ENCODE measurements at places on chromosomes 13 and 19.
A peak's percentile ranks its signal among the peaks of the same experiment; 100 is the strongest.

DNA sequence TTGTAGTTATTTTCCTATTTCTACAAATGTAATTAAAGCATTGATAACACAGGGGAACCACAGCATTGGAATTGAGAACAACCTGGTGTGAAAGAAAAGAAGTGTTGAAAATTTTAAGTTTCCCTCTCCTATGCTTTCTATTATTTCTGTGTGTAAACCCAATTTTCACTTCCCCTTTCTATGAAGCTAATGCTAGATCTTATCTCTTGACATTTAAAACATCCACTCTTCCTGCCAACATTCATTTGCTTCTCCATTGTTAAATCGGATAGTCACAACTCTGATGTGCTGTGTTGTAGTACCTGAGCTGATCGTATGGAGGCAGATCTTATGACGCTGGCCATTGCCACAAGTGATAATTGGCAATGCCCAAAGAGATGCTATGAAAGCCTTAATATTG lies 203.0 kb downstream of the ITGBL1 start:
- DNase-seq, result no peak

GRCh38 chr13:74173822-74174221 lies 39.6 kb upstream of the KLF12 start:
- no peak for DNase-seq

GRCh38 chr19:44570984-44571684 lies 41.7 kb upstream of the CEACAM20 start:
- peak; percentile 16 for DNase-seq

GRCh38 chr13:43546816-43547215 lies 240.0 kb downstream of the ENOX1 start:
- no peak for DNase-seq

DNA sequence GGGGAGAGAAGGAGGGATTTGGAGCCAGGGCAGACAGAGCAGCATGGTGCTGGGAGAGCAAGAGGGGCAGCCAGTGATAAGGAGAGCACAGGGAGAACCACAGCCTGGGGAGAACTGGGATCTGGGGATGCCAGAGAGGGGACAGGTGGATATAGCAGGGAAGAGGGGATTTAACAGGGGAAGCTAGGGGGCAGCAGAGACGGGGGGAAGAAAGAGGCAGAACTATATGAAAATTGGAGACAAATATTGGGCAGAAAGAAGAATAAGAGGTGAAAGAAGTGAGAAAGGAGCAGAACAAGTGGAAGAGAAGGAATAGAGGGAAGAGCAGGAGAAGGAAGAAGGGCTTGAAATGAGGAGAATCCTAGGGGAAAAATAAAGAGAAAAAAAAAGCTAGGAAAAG lies 6.5 kb upstream of the ZNF528 start:
- DNase-seq, result no peak

DNA sequence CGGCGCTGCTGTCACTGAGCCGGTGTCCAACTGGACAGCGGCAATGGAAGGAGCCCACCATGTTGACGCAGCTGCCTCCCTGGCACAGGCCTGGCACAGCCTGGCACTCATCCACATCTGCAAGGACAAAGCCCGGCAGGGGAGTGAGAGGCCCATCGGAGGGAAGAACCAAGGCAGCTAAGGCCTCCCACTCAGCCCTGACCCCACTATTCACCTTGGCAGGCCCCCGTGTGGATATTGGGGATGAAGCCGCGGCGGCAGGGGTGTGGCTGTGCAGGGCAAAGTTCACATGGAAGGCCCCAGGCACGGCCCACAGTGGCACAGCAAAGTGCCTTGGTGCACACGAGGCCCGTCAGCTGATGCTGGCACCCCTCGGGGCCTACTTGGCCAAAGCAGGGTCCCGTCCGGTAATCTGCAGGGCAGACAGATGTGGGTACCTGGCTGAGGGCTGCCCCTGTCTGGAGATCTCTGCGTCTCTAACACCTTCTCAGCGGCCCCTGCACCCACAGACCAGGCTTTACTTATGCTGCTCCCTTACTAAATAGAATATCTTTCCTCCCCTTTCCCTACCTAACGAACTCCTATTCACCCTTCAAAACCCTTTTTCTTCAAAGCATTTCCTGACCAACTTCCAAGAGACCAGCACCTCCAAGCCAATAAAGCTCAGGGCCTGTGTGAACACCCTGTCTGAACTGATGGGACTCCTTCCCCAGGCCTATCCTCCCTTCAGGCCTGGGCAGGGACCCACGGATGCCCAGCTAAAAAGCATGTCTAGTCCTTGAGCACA lies 7.5 kb downstream of the FBN3 start:
- DNase-seq, result no peak

- DNase-seq, result no peak
Observed at GRCh38 chr13:78497702-78498355, 105.5 kb downstream of the POU4F1 start.

DNA sequence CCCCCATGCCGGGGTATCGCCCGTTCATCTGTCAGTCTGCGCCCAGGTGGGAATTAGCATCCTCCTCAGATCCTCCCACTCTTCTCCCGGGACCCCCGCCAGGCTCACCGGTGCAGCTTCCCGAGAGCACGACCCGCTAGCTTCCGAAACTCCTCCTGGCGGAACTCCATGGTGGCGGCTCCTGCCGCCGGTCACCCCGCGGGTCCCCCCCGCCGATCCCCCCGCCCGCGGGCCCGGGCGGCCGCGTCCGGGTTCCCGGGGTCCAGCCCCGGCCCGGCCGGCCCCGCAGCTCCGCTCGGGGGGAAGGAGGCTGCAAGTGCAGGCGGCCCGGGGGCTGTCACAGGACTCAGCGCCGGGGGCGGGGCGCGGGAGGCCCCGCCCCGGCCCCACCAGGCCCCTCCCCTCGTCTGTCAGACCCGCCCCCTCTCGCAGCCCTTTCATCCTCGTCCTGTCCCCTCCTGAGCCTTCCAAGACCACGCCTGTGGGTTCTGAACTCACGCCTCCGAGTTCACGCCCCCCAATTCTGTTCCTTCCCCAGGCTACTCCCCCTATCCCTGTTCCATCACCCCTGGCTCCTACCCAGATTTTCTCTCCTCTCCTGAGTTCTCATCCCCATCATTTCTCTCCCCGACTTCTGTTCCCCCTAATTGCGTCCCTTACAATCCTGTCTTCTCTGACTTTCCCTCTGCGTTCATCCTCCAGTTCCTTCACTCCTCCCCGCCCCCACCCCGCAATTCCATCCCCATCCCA lies at the start of gene SLC17A7:
SLC17A7 (minus strand) TSS at position 318 of the 750 bp plus-strand sequence; CDS start at position 170, 148 bp downstream.
- DNase-seq, result no peak

DNA sequence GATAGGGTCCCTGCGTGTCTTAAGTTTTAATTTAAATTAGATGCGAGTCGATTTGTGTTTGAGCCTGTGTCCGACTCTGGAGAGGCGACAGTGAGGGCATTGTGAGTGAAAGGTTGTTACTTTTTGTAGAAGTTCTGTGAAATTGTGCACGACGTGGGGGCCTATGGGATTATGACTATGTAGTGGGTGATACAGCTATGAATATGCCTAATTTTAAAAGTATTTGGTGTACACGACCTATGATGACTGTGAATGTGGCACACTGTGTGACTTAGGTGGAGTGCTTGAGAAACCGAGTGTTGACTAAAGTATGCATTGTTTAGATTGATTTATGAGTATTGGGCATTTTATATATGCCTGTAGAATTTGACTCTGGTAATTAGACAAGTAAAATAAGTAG lies 646 bp downstream of the ZNF567 start:
- DNase-seq, result no peak

DNA sequence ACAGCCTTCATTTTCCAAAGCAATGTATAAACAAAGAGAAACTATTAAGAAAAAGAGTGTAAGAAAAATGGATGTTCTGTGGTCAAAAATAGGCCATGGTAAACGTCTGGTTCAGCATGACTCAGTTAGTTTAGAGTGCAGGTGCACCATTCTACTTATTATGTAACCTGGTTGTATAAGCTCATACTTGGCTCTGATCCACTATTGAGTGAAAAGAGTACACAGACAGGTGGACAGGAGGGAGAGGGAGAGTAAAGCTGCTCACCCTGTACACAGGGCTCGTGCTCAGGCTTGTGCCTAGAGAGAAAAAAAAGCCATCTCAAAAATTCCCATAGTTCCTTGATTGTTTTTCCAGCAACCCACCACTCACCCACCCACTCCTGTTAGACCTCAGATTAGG lies 85.8 kb upstream of the ZNF91 start:
- DNase-seq, result no peak

DNA sequence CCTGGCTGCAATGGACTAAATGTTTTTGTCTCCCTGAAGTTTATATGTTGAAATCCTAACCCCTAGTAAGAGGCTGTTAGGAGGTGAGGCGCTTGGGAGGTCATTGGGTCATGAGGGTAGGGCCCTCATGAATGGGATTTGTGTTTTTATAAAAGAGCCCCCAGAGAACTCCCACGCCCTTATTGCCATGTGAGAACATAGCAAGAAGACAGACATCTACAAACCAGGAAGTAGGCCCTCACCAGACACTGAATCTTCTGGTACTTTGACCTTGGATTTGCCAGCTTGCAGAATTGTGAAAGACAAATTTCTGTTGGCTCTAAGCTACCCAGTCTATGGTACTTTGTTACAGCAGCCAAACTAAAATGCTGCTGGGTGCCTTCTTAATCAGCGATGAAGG lies 96.1 kb upstream of the SPATA13 start:
- DNase-seq, result no peak

DNA sequence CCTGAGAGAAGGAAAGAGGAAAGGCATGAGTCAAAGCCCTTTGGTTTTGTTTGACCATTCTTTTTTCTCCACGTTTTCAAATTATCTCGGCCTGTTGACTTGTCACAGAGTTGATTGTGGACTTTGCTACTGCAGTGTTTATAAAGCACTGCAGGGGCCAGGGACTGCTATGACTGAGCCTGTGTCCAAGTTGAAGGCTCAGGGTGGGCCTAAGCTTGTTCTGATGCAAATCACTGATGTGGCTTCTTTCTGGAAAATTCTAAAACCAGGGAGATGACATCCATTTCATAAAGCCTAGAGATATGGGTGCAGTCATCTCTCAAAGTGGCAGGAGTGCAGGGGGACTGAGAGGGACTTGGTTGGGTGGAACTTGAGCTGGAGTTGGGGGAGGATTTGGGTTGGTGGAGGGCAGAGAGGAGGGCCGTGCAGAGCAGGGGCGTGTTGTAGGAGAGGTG lies 1.2 kb upstream of the CXCL17 start:
- no peak for DNase-seq

GRCh38 chr13:37735293-37735692 lies 134.3 kb downstream of the TRPC4 start:
- no peak for DNase-seq

DNA sequence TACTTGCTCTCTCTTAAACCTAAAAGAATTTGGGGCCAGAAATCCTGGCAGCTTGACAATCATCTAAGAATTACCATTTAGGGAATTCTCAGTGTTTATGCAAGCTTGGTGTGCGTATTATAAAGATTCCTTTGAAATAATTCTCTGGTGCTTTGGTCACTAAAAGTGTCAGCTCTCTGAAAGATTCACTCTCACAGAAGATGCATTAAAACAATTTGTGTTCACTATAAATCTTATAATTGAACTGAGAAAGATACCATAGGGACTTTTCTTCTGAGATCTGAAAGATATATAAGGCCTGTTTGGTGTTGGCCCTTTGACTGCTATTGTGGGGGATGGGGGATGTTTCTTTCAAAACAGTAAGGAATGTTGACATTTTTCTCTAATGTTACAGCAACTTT lies 27.3 kb downstream of the EPSTI1 start:
- DNase-seq, result no peak

- DNase-seq, result no peak
Observed at GRCh38 chr13:22468824-22469223, 712.0 kb upstream of the SGCG start.

DNA sequence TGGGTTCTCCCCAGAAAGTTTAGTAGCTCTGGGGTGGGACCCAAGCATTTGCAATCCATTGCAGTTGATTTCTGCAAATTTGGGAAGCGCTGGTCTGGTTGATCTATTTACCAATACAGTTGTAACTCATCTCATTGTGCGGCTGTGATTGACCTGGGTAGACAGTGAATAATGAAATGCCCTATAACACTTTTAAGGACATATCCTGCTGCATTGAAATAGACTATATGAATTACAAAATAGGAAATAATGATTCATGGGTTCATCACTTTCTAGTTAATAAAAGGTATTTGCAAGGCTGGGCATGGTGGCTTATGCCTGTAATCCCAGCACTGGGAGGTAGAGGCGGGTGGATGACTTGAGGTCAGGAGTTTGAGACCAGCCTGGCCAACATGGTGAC lies 59.0 kb upstream of the FARP1 start:
- DNase-seq, result no peak

DNA sequence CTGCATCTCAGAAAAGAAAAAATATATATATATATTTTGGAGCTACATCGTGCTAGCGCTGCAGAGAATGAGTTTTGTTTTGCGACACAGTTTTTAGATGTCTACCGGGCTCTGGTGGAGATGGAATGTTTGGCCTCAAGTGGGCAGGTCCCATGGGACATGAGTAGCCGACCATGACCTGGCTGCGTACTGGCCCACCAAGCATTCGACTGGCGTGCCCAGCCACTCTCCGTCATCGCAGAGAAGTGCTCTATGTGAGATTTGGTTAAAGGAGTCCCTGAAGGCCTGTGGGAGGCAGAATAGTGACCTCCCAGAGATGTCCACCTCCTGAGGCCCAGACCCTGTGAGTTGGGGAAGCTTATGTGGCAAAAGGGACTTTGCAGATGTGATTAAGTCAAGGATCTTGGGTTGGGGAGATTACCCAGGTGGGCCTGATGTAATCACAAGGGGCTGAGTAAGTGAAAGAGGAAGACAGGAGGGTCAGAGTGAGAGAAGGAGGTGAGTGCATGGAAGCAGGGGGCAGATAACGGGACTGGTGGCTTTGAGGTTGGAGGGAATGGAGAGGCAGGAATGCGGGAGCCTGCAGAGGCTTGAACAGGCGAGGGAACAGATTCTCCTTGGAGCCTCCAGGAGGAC lies 821 bp upstream of the LILRB4 start:
- DNase-seq, result no peak

- DNase-seq, result no peak
Observed at GRCh38 chr13:91955546-91956355, 557.3 kb downstream of the GPC5 start.

GRCh38 chr19:54795758-54796157 lies 7.7 kb upstream of the KIR2DL4 start:
- no peak for DNase-seq

DNA sequence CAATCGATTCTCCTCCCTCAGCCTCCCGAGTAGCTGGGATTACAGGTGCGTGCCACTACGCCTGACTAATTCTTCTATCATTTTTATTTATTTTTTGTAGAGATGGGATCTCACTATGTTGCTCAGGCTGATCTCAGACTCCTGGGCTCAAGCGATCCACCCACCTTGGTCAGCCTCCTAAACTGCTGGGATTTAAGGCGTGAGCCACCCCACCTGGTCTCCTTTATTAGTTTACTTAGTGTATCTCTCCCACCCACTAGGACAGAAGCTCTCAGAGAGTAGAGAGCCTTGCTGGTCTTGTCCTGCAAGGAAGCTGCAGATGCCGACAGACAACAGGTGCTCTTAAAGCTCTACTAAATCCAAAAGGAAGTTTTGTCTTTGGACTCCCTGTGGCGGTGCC lies 2.5 kb upstream of the LRRC8E start:
- DNase-seq, result no peak

GRCh38 chr13:78806457-78806856 lies 147.5 kb upstream of the OBI1 start:
- no peak for DNase-seq

DNA sequence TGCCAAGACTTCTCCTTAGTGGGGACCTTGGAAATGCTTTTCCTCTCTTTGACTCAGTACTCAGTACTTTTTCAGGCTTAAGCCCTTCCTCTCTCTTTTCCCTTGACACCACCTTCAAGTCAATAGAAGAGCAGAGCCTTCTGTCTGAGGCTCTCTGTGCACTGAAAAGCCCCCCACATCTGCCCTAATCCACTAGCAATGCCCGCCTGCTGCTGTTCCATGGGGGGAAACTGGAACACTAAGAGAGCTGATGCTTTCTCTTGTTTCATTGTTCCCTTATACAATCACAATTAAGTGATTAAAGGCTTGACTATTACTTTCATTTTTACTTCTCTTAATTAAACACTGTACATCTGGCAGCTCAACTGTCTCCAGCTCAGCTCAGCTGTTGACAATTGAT lies 254.5 kb downstream of the SLITRK6 start:
- DNase-seq, result no peak
